RKO (cell line): ENCODE measurements at places on chromosomes 6 and 20.

- peak; percentile 5 for DNase-seq
These were observed 168.3 kb upstream of the THEMIS start for GRCh38 chr6:128069188-128069587.

GRCh38 chr6:168101590-168102314 is 22.7 kb upstream of the FRMD1 start:
- DNase-seq: no peak

DNA sequence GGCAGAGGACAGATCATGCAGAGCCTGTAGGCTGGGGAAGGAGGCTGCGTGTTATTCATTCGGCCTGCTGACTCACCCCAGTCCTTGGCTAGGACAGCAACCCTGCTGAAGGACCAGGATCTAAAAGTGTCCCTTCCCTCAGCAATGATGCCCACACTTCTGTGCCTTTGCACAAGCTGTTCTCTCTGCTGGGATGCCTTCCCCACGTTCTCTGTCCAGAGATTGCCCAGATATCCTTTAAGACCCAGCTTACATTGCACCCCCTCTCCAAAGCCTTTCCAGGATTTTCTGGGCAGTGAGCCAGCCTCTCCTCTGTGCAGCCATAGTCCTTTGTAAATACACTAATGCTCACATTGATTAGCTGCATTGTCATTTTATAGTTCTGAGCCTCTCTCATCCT is 99.3 kb upstream of the CHD6 start:
- no peak for DNase-seq

GRCh38 chr6:5208471-5208971 is 52.2 kb downstream of the LYRM4 start:
- no peak for DNase-seq

DNA sequence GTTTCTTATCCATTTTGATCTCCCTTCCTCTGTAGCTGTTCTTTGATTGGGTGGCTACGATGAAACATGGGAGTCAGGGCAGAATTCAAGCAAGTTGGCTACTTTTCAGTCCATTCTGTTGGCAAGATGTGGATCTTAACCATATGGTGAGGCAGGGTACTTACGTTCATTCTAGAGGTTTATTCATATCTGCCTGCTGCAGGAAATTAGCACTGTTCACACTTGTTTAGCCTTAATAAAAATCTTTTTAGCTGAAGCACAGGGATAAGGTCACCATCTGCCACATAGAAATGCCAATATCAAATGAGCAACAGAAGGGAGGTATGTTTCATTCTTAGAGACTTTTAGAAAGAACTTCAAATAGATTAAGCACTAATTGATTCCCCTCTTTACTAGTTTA is 83.9 kb downstream of the GRIK2 start:
- no peak for DNase-seq

DNA sequence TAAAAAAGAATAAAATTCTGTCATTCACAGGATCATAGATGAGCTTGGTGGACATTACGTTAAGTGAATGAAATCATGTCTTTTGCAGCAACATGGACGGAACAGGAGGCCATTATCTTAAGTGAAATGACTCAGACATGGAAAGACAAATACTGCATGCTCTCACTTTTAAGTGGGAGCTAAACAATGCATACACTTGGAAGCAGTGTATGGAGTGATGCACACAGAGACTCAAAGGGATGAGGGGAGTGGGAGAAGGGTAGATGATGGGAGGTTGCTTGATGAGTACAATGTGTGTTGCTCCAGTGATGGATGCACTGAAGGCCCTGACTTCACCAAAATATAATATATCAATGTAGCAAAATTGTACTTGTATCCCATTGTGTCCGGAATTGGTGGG is 293.4 kb downstream of the CD109 start:
- no peak for DNase-seq

DNA sequence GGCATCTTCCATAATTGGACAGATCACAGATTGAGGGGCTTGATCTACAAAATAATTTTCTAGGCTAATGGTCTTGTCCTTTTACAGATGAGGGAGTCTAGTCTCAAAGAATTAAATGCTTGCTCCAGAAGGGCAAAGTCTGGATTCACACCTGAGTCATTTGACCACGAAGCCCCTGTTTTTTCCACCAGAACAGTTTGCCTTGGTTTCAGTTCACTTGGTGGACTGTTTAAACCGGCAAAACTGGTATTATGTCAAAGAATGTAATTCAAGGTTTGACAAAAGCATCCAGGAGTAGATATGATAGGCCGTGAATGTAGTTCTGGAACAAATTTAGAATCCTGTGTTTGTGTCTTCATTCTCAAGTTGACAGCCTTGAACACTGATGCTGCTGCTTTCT is 3.3 kb downstream of the MYO6 start:
- DNase-seq: no peak

DNA sequence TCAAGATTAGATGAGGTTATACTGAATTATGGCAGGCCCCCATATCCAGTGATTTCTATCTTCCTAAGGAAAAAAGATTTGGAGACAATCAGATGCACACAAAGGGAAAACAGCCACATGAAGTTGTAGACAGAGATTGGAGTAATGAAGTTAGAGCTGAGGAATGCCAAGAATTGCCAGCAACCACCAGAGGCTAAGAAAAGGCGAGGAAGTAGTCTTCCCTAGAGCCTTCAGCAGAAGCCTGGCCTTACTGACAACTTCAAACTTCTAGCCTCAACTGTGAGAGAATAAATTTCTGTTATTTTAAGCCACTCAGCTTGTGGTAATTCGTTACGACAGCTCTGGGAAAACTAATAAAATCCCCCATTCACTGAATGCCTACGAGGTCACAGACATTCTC is 473.9 kb downstream of the COL12A1 start:
- DNase-seq: no peak

- peak; percentile 14 for DNase-seq
These were observed 34.9 kb upstream of the TFAP2A start for GRCh38 chr6:10449751-10450150.

DNA sequence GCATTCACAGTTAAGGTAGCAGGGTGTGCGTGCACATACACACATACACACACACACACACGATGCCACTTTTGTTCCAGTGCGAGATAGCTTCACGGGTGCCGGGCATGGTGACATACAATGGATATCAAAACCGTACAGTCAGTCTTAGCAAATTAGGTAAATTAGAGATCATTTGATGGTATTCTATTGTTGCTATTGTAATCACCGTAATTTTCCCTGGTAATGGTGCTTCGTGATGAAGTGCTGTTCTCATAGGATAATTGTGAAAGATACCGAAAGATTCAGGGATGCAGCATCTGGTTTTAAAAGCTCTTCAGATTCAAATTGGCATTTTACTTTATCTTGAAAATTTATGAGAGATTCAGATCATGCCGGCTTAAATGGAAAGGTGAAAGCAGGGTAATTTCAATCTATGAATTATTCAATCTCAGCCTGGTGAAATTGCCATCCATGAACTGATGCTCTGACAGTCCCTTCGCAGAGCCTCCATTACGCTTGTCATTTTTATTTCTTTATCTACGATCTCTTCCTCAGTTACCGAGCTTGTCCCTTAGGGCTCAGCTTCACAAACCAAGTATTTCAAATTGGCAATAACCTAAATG is 71.3 kb upstream of the SOX4 start:
- DNase-seq: no peak

GRCh38 chr20:47133809-47134456 is 222.6 kb downstream of the ZMYND8 start:
- peak; percentile 9 for DNase-seq

DNA sequence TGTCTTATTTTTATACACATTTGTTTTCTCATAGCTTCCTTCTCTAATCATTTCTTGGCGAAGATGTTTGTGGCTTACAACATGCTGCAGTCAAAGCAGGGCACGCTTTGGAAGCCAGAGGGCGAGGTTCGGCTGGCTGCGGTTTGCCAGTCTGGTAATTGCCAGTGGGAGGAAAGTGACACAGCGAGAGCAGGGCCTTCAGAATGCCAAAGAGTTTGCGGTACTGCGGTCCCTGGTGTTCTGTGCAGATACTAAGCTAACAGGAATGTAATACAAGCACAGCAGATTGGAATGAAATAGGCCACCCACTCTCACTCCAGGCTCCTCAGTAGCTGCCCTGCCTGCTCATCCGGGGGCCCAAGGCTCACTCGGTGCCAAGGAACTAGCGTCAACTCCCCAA is 58.7 kb upstream of the TGM3 start:
- peak; percentile 84 for DNase-seq

- DNase-seq: no peak
These were observed 934.3 kb downstream of the GRIK2 start for GRCh38 chr6:102327697-102328225.

GRCh38 chr6:41958022-41958856 is 16.6 kb upstream of the CCND3 start:
- DNase-seq: no peak

DNA sequence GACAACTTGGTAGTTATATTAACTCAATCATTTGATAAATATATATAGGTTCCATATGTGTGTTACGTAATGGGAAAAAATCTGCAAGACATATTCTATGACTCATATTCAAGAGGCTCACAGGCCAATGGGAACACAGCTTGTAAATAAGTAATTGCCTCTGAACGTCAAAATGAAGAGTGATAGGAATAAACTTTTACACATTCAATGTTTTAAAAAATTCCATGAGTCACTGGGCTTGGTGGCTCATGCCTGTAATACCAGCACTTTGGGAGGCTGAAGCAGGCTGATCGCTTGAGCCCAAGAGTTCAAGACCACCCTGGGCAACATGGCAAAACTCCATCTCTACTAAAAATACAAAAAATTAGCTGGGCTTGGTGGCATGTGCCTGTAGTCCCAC is 209.4 kb upstream of the MCHR2 start:
- DNase-seq: peak; percentile 86

DNA sequence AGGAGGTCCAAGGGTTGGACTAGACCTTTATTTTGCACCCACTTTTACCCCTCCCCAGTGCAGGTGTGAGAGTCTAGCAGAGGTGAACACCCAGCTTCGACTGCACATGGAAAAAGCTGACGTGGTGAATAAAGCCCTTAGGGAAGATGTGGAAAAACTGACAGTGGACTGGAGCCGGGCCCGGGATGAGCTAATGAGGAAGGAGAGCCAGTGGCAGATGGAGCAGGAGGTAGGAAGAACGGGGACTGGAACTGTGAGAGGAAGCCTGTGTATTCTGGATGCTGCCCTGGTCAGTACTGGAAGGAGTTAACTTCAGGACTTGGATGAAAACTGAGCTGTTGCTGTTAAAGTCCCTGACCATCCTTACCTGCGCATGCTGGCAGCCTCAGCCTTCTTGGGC is 10.6 kb downstream of the CEP250 start:
- no peak for DNase-seq

GRCh38 chr20:10631126-10631525 is 42.7 kb downstream of the JAG1 start:
- DNase-seq: no peak

GRCh38 chr6:167399051-167399387 is 74.1 kb downstream of the TTLL2 start:
- no peak for DNase-seq

- peak; percentile 30 for DNase-seq
These were observed 29.4 kb downstream of the THBS2 start for GRCh38 chr6:169224185-169224695.

- DNase-seq: no peak
These were observed 194.8 kb downstream of the MAFB start for GRCh38 chr20:40494248-40494647.

- DNase-seq: peak; percentile 57
These were observed 4.3 kb downstream of the MICA start for GRCh38 chr6:31407699-31408098.

GRCh38 chr20:14445310-14445709 is 107.9 kb upstream of the FLRT3 start:
- DNase-seq: peak; percentile 47

- peak; percentile 74 for DNase-seq
These were observed 58.7 kb upstream of the SLC2A12 start for GRCh38 chr6:134111062-134111677.

DNA sequence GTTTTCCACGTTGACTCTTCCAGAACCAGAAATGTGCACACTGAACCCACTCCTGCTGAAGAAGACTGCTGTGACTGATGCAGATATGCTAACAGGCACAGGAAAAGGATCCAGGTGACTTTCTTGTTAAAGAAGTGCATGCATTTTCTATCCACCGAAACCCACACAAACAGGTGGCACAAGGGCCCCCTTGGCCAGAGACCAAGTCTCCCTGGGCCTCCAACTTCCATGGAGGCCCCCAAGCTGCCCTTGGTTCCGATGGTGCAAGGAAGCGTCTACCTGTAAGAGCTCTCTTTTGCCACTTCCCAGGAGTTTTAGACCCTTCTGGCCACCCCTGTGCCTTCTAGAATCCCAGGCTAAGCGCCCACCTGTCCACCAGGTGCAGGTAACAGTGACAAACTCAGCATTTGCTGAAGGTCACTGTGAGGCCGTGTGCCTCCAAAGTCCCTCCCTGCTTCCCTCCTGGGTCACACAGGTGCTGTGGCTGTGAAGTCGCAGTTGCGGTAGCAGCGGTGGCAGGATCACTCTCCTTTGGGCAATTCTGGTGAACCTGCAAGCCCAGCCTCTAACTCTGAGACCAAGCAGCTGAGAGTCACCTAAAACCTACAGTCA is 134.8 kb downstream of the PXDC1 start:
- DNase-seq: no peak

DNA sequence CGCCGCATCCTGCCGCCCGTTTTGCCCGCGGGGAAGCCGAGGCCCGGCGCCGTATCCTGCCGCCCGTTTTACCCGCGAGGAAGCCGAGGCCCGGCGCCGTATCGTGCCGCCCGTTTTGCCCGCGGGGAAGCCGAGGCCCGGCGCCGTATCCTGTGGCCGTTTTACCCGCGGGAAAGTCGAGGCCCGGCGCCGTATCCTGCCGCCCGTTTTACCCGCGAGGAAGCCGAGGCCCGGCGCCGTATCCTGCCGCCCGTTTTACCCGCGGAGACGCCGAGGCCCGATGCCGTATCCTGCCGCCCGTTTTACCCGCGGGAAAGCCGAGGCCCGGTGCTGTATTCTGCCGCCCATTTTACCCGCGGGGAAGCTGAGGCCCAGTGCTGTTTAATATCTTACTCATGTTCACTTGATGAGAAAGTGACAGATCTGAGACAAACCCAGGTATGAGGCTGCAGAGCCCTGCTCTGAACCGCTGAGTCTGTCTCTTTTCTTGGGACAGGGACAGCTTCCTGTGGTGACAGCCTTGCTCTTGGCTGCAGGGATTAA is 129.4 kb downstream of the CDH26 start:
- DNase-seq: no peak

- DNase-seq: no peak
These were observed 230.0 kb upstream of the CHD6 start for GRCh38 chr20:41848180-41848579.

- DNase-seq: peak; percentile 83
These were observed 16.7 kb upstream of the TBC1D20 start for GRCh38 chr20:478949-479429.

- DNase-seq: no peak
These were observed 6.6 kb upstream of the ARFGAP1 start for GRCh38 chr20:63265891-63266515.

GRCh38 chr6:3386374-3386857 is 70.4 kb downstream of the SLC22A23 start:
- no peak for DNase-seq

- peak; percentile 60 for DNase-seq
These were observed 85.1 kb downstream of the CLIC5 start for GRCh38 chr6:45930420-45931040.

GRCh38 chr20:39799366-39799965 is 837.3 kb downstream of the DHX35 start:
- no peak for DNase-seq
